ENCODE measurements at places on chromosomes 4 and X.
A peak's percentile ranks its signal among the peaks of the same experiment; 100 is the strongest.

DNA sequence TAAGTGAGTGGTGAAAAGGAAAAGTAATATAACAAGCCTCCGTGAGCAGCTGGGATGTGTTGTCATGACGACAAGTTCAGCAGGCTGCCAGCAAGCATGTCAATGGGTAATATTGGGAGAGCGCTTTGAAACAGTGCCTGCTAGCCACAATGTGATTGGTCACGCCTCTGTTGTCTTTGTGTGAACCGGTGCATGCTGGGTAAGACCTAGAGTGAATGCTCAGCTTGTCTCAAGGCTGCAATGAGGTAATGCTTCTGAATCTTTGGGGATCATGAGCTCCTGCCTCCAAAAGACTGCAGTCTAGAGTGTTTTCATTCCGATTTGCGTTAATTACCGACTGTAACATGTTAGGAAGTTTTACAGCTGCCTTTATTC, 54.9 kb downstream of the STOX2 start:
- no peak for DNase-seq

GRCh38 chrX:69531031-69531755, 27.1 kb downstream of the NALF2 start:
- no peak for DNase-seq

- no peak for DNase-seq
Observed at GRCh38 chr4:16636912-16637630, 261.4 kb downstream of the LDB2 start.

DNA sequence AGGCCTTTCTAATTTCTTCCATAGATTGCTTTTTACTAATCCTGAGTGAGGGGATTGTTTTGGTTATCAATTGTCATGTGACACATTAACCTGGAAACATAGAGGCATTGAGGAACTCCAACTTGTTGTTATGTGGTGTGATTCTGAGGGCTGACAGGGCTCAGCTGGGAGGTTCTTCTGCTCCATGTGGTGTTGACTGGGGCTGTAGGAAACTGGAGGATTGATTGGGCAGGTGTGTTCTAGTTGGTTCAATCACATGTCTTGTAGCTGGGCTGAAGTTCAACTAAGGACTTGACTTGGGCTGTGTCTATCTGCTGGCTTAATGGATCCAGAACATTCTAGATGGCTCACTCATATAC, 10.8 kb upstream of the CRLF2 start:
- no peak for DNase-seq

- peak; percentile 25 for DNase-seq
Observed at GRCh38 chr4:109588176-109588575, 28.1 kb downstream of the MCUB start.

DNA sequence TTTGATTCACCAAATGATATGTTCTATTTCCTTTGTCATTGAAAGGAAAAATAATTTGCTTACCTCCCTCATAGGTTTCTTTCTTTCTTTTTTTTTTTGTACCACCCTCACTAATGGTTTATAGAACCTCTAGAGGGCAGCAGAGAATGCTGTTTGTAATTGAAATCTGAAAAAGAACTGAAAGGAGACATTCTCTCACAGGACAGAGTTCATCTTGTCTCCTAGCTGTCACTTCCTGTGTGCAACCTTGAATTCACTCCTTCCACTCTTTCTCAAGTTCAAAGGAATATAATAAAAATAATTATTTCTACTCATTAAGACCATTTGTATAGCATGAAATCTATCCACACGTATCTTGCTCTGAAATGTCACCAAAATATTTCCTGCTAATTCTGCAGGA, 51.0 kb downstream of the GUCY1B1 start:
- DNase-seq: no peak
